ENCODE measurements at places on chromosomes 12 and 14.

GRCh38 chr12:53105712-53106439 lies 2.6 kb downstream of the SOAT2 start:
- DNase-seq = peak; percentile 12

DNA sequence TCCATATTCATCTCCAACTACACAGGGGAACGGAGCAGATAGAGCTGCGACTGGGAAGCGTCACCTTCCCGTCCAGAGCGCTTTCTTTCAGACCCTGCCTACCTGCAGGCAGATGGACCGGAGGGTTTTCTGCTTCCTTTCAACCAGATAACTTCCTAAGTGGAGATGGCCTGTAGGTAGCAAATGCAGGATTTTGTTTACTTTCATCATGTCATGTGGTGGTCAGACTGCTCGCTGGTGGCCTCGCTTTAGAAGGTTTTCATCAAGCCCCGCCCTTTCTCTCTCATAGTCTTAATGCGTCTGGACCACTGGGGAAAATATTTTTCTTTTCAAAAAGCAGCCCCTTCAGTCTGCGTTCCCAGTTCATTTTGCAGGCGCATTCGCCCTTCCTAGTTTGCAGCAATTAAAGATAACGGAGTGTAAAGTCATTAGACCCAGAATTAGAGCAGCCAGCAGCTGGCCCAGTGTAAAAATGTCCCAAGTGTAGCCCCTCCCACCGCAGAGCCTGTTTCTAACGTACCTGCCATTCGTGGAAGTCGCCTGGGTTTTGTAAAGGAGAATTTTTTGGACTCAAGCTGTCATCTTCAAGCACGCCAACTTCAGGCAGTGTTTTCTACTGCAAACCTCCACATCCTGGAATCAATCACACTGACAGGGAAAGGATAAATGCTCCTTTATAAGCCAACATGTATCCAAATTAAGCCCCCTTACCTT lies 68.9 kb downstream of the TESC start:
- DNase-seq = no peak

DNA sequence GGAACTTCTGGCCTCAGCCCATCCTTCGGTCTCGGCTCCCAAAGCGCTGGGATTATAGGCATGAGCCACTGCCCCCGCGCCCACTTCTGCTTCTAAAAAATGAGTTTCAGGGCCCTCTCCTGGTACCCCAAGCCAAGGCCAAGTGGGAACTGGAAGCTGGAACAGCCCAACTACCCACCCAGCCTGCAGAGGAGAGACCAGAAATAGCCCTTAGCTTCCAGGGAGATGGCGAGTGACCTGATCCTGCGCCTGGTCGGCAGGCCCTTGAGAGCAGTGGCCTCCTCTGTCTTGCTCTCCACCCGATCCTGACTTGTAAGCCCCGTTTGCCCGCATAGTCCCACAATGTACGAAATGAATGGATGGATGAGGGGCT lies 31.2 kb upstream of the PLEKHG6 start:
- no peak for DNase-seq

- no peak for DNase-seq
Observed at GRCh38 chr14:92619671-92620456, 106.3 kb downstream of the RIN3 start.

- DNase-seq = no peak
Observed at GRCh38 chr14:46057799-46058198, 593.8 kb downstream of the RPL10L start.

- DNase-seq = no peak
Observed at GRCh38 chr14:94337274-94337673, 14.1 kb upstream of the SERPINA6 start.

GRCh38 chr14:71117839-71118743 lies 210.8 kb downstream of the PCNX1 start:
- no peak for DNase-seq

- DNase-seq = peak; percentile 41
Observed at GRCh38 chr14:24513009-24513408, 4.9 kb upstream of the CMA1 start.

DNA sequence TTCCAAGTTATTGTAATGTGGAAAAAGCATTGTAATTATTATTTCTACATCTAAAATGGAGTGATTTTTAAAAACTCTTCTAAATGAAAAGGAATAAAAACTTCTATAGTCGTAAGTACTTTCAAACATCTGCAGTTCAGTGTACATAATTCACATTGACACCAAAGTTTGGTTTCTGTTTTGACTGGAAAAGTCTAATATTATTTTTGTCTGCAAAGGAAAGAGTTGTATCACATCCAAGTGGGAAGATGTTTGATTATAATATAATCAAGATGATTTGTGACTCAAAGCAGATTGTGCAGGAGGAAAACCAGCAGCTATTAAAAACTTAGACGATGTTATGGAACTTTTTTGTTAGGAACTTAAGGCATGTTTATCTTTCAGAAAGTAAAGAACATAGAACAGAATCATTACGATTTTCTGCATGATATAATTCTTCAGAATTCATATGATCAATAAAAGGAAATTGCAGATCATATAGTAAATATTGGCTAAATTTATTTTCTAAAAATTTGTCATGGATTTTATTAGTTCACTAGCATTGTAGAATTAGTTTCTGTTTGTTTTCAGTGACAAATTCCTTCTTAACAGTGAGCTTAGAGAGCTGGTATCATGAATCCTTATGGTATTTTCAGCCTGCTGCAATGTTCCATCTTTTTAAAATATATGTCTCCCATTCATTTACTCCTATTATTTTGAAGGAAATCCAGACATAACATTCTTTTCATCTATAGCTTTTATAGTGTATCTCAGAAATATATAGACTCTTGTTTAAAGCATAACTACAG lies 145.8 kb downstream of the MIPOL1 start:
- DNase-seq = no peak

DNA sequence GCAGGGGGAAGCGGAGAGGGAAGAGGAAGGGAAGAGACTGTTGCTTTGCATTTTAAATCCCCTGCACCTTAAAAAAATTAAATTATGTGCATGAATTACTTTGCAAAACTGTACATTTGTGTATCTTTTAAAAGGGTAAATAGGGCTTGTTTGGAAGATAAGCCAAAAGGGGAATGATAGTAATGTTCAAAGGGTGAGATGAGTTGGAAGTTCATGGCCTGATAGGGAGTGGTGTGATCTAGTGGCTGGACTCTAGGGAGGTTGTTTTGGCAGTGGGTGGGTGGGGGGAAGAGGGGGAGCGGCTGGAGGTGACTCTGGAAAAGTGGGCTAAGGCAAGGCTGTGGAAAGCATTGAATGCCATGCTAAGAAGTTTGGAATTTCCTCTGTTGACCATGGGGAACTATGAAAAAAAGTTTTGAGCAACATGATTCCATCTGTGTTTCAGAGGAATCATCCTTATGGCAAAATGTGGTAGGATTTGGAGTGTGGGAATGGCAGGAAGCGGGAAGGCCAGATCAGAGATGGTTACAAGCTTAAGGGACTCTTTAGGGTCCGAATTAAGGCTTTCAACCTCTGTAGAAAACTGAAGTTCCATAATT lies 25.5 kb upstream of the EMP1 start:
- no peak for DNase-seq

DNA sequence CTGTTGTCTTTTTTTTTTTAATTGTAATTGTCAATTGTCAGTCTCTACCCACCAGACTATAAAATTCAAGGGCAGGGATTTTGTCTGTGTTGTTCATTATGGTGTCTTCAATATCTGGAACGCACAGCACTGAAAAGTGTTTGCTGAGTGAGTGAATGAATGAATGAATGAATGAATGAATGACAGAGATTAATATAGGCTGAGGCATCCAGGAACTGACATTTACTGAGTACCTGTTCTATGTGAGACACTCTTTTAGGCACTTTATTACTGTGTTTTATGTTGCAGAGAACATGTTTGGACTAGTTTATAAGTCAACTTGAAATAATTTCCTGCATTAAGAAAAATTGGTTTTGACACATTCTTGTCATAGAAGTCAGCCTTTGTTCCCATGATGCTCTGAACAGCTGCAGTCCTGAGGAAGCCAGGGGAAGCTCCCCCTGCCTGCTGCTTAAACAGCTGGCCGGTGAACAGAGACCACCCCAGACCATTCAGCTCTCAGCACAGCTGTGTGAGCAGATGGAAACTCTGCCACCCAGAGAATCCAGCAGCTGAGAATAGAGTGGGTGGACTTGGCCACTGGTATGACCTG lies 160.7 kb upstream of the CCND2 start:
- no peak for DNase-seq

DNA sequence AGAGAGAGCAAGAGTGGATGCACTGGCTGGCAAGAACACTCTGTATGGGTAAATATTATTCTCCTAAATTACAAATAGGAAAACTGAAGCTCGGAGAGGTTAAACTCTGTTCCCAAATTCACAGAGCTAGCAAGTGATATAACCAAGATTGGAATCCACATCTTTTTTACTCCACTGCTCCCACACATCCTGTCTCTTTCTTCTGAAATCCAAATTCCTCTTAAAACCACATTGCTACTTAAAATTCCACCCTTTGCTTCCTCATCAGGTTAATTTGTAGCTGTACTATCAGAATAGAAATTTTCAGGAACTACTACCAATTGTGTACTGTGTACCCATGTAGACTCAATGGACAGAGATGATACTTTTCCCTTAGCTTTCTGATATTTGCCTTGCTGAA lies 74.4 kb downstream of the ARMH4 start:
- no peak for DNase-seq

DNA sequence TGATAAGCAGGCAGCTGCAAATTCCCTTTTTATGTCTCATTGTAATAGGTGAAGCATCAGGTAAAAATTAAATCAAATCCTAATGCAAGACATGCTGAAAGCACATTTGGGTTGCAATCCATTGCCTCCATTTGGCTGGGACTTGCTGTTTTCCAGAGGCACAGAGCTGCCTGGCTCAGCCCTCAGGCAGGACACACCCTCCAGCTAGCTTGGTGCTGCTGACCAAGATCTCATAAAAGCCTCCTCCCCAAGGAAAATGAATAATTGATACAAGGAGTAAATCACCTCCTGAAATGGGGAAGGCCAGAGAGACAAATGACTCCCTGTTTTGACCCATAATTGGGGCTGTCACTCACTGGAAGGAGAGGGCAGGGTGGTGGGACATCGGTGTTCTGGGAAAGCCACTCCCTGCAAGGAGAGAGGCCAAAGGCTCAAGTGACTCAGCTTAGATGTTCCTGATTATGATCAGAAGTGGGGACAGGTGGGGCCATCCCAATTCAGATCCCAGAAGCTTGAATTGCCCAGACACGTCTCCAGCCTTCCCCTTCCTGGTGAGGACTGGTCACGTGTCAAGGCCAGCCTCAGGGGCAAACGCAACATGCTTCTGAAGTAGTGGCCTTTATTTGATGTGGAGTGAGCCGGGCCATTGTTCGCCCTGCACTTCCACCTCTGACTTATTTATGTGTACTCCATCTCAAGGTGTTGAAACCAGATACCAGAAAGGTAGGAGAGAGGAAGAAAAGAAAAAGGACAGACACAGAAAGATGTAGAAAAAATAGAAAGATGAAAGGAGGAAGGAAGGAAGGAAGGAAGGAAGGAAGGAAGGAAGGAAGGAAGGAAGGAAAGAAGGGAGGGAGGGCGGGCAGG lies 773.7 kb downstream of the BCL11B start:
- no peak for DNase-seq

DNA sequence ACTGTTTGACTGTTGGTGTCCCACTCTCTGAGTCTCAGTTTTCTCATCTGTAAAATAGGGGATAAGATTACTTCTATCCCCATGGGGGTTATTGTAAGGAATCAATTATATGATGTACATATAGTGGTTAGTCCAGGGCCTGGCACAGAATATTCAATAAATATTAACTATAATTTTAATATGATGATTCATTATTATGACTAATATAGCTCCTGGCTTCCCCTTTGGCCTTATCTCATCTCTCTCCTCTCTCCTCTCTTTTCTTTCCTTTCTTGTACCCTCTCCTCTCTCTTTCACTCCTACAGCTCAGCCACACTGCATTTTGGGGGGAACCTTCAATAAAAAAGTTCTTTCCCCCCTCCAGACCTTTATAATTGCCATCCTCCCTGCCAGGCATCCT lies 21.1 kb downstream of the TMEM233 start:
- no peak for DNase-seq

- no peak for DNase-seq
Observed at GRCh38 chr12:108047071-108047550, 82.0 kb upstream of the WSCD2 start.

DNA sequence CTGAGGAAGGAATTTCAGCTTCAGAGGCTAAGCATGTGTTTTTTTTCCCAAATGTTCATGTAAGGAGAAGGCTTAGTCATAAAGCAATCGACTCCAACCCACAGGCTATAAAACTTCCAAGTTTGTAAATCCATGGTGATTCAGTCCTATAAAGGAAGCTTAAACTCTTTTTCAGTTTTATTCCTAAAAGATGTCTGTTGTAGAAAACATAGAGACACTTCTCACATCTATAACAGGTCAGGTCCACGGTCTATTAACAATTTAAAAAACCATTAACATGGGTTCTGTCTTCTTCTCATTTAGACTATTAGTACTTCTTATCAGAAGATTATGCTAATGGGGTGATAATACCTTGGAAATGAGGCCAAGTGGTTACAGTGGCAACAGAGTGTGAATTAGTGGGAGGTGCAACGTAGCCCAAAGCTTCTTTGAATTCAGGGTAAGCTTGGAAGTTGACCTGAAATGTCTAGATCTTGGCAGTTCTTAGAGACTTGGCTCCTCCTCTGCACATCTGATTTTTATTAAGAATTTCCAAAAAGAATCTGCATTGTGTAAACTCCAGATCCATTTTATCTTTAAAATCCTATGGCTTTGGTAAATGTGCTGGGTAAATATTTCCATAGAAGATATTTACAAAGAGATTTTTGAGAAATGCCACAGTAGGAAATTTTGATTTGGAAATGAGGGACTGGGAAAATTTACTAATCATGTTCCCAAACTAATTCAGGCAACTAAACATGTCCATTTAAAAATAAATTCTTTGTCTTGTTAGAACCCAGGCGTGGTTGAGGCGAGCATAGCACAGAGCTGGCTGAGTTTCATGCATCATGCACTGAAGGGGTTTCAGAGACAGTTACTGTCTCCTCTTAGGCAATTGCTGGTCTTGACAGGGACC lies 86.4 kb downstream of the EML1 start:
- no peak for DNase-seq

DNA sequence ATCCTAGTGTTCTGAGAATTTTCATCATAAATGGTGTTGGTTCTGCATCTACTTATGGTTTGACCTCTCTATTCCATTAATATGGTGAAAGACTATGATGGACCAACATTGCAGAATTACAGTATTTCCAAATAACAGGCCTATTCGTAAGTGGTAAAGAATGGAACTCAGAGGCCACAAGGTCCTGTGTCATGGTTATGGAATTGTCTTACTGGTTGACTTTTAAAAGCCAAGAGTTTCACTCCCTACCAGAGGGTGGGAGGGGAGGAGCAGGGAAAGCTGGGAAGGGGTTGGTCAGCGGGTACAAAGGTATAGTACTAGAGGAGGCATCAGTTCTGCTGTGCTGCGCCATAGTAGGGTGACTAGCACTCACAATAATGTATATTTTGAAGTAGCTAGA lies 153.4 kb downstream of the TMEM132D start:
- DNase-seq = no peak

DNA sequence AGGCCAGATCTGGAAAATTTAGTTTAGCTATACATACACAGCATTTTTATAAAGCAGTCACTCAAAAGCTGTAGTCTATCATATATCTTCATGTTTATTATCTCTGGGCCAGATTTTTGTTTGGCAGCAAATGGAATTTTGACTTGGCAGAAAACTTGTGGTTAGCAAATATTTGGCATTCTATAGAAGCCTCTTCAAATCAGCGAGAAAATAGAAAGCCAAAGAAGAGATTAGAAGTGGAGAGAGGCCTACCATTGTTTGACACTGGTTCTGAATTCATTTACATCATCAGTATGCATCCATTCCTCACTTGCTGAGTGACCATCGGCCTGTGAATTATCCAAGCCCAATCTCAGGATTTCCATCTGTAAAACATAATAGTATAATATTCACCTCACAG lies 1077.6 kb downstream of the GALC start:
- no peak for DNase-seq

Measured in Karpas-422 (cell line).